ENCODE measurements at places on chromosomes 6 and 20.

DNA sequence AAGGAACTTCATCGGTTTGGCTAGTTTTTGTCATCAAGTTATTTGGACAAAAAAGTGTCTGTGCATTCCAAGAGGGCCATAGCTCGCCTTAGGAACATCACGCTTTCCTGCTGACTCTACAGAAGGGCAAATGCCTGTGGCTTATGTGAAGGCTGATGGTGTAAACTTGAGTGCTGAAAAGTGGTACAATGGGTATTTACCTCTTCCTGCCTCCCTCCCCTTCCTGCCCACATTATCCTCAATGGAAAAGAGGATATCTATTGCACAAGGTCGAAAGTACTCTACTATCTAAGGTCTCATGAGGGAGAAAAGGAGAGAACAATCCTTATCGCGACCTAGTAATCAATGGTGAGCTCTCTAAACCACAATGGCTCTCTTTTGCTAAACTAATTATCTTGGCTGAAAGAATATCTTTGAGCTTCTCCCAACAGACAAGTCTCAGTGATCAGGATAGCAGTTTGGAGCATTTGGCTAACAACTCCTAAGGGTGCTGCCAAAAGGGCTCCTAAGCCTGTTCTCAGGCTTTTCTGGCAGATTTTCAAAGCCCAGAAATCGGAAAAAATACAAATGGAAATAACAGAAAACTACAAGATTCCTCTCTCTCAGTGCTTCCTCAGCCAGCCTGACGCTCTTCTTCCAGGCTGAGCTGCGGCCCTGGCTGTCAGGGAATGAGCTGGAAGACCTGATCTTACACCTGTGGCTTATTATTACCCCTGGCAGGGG is 42.6 kb upstream of the ENPP1 start:
- no peak overlapping the region for H3K4me3 ChIP-seq
- H3K36me3 ChIP-seq = no peaks in the 10 kb centered on the region
- no peak for DNase-seq
- no peaks in the 10 kb centered on the region for H3K4me1 ChIP-seq
- H3K27ac ChIP-seq = no peak overlapping the region
- H3K27me3 ChIP-seq = no peaks in the 10 kb centered on the region

DNA sequence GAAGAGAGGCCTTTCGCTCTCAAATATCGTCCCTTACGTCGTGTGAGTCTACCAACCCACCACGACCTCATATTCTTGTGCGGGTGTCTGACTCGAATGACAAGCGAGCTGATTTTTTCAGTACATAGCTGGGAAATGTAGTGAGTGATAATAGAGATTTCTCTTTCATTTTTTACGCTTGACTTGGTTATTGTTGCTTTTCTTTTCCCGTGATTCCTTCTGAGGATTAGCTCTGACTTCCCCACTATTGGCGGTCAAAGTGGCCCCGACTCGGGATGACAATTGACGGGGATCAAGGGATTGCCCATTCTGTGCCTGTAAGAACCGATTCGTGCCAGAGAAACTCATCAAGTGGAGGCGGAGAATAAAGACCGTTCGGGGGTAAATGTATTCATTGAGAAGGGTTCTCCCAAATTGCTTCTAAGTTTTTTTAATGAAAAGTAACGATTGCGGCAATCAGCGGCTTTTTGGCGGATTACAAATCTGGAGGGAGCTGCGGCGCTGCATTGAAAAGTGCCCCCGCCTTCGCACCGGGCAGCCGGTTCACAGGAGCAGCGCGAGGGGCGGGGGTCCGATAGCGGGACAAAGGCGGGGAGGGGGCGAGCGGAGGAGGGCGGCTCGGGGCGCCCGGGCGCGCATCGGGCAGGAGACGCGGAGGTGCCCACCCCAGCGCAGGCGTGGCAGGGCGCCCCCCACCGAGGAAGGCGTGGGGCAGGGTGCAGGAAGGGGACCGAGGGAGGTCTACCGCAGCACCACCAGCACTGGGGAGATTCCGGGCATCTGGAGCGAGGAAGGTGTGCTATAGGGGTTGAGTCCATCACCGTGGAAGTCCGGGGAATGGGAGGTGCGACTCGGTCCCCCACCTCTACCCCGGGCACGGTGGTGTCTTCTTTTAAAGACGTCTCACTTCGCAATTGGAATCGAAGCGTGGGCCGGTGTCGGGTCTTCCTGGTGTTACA is 44.5 kb upstream of the OSTM1 start:
- H3K27me3 ChIP-seq = peaks cover 97% of the 10 kb centered on the region
- no peak for DNase-seq
- peaks cover 17% of the 10 kb centered on the region for H3K4me1 ChIP-seq

GRCh38 chr6:14079971-14080370 is 37.6 kb upstream of the CD83 start:
- H3K4me3 ChIP-seq = no peak overlapping the region
- H3K4me1 ChIP-seq = no peaks in the 10 kb centered on the region
- no peak overlapping the region for H3K27ac ChIP-seq
- H3K27me3 ChIP-seq = no peaks in the 10 kb centered on the region

GRCh38 chr20:10906834-10907233 is 233.0 kb upstream of the JAG1 start:
- no peak overlapping the region for H3K27ac ChIP-seq
- no peaks in the 10 kb centered on the region for H3K27me3 ChIP-seq
- DNase-seq = no peak
- H3K4me1 ChIP-seq = no peaks in the 10 kb centered on the region
- no peak overlapping the region for H3K4me3 ChIP-seq
- H3K36me3 ChIP-seq = no peaks in the 10 kb centered on the region

DNA sequence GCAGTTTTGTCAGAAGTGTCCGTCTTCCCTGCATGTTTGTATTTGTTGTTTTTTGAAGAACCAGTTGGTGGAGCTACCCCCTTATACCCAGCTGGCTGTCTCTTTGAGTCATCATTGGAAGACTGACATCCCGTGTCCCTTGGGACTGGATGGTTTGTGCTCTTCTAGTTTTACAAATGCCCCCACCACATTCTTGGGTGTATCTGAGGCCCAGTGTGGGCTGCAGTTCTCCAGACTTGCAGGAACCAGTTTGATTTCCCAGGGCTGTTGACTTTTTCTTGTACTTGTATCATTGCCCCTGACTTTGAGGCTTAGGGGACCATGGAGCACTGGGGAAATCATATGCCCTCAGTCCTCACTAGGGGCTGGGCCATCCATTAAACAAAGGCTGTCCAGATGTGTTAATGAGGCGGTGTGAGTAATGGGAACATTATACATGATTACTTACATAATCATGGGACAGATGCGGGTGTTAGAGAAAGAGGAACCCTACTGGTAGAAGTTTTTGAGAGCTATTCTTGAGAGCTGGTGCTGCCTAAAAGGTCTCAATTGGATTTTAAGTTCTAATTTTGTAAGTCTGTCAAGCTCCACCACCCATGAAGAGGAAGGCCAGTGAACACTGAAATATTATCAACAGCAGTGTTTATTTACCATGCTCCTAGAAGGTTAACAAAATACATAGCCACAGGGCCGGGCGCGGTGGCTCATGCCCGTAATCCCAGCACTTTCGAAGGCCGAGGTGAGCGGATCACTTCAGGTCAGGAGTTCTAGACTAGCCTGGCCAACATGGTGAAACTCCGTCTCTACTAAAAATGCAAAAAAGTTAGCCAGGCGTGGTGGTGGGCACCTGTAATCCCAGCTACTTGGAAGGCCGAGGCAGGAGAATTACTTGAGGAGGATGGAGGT is 8.5 kb downstream of the JARID2 start:
- H3K4me1 ChIP-seq = peaks cover 8% of the 10 kb centered on the region
- H3K4me3 ChIP-seq = no peak overlapping the region

GRCh38 chr6:63434943-63435342 is 115.2 kb upstream of the LGSN start:
- no peak overlapping the region for H3K27ac ChIP-seq
- no peaks in the 10 kb centered on the region for H3K4me1 ChIP-seq
- H3K4me3 ChIP-seq = no peak overlapping the region
- H3K36me3 ChIP-seq = no peaks in the 10 kb centered on the region
- no peaks in the 10 kb centered on the region for H3K27me3 ChIP-seq
- DNase-seq = no peak

- H3K27me3 ChIP-seq = no peaks in the 10 kb centered on the region
- no peaks in the 10 kb centered on the region for H3K4me1 ChIP-seq
- H3K27ac ChIP-seq = no peak overlapping the region
These were observed 503.4 kb downstream of the CD109 start for GRCh38 chr6:74199215-74199915.

DNA sequence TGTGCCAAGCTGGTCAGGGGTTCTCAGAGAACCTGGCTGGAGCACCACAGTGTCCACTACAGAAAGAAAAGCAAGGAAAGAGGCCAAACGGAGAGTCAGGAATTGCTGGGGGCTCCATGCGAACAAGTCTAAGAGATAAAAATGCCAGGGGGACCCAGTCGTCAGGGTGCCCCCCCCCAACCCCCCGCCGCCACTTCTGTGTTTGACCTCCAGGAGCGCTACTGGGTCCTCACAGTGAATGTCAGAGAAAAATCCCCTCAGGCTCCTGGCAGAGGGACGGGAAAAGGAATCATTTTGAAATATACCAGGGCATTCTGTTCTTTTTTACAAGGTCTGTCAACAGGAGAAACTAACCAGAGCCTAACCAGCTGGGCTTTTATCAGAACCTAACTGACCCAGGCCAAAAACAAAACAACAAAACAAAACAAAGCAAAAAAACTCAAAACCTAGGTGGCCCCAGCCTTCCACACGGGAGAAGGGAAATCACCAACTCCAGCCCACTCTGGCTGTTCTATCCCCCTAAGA is 17.9 kb upstream of the NELFCD start:
- no peak overlapping the region for H3K4me3 ChIP-seq
- no peak overlapping the region for H3K27ac ChIP-seq
- no peaks in the 10 kb centered on the region for H3K4me1 ChIP-seq
- H3K36me3 ChIP-seq = no peaks in the 10 kb centered on the region
- no peak for DNase-seq

- no peak for DNase-seq
- H3K27ac ChIP-seq = no peak overlapping the region
- H3K36me3 ChIP-seq = peaks cover 28% of the 10 kb centered on the region
- no peaks in the 10 kb centered on the region for H3K4me1 ChIP-seq
- no peak overlapping the region for H3K4me3 ChIP-seq
- no peaks in the 10 kb centered on the region for H3K27me3 ChIP-seq
These were observed 42.4 kb downstream of the DHX35 start for GRCh38 chr20:39004508-39004907.

GRCh38 chr6:116139917-116140316 is 14.0 kb upstream of the COL10A1 start:
- no peaks in the 10 kb centered on the region for H3K36me3 ChIP-seq
- peak; percentile 1 for DNase-seq
- no peak overlapping the region for H3K4me3 ChIP-seq
- peaks cover 1% of the 10 kb centered on the region for H3K4me1 ChIP-seq

DNA sequence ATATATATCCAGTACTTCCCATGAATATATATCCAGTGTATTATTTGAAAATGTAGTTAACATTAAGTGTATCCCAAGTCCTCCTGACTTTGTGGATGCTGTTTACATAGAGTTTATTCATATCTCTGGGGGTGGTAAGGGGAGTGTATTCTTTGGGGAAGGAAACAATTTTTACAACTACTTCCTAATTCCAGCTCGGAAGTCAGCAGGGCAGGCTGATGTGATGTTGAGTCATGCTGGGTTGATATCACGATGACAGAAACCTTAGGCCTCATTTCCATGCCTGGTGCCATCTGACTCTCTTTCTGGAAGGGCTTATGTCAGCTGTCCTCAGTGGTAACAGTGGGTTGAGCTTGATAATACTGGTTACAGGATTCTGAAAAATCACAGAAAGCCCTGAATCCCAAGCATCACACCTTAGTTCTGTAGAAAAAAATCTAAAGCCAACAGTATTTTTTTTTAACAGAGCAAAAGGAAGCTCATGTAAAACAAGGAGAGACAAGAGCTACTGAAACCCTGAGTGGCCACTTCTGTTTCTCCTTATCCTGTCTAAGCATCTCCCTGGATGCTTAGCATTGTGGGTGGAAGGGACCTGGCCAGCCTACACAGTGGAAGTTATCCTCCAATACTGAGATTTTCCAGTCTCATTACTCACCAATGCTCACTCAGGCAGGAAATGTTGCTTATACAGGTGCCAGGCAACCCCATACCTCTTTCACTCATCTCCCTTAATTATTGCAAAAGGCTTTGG is 75.2 kb upstream of the IYD start:
- no peak overlapping the region for H3K4me3 ChIP-seq
- no peaks in the 10 kb centered on the region for H3K36me3 ChIP-seq
- DNase-seq = no peak
- H3K4me1 ChIP-seq = no peaks in the 10 kb centered on the region
- no peaks in the 10 kb centered on the region for H3K27me3 ChIP-seq

DNA sequence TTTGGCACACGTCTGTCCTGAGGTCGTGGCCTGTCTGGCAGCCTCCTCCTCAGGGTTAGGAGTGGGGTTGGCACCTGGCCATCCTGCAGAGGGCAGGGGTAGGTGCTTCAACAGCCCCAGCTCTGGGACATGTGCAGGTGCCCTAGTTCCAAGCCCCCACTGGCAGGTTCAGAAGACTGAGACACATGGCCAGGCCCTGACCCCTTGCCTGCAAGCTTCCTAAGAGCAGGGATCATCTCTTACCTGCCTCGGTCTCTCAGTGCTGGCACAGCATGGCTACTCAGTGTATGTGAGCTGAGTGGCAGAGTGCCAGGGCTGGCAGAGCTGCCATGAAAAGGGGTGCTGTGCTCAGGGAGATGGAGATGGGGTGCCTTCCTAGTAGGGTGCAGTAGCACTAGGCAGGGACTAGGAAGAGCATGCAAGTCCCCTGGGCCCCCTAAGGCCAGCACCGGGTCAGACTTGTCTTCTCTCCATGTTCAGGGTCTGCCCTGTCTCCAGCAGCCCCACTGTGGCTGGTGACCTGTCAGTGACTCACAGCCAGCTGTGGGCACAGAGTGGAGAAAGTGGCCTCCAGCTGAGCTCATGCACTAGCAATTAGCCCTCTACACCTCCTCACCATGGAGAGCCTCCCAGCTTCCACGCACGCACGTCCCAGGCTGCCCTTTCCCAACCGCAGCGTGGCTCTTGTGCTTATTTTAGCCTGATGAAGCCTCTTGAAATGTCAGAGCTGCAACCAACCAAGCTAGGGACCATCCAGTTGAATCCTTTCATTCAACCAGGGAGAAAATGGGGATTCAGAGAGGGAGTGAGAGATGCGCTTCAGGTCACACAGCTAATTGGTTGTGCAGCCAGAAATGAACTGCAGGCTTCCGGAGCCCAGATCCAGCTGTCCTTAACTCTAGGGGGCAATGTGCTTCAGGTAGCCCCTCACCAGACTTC is 116.6 kb downstream of the MRPL14 start:
- no peak for DNase-seq
- H3K27me3 ChIP-seq = no peaks in the 10 kb centered on the region
- no peak overlapping the region for H3K27ac ChIP-seq
- no peaks in the 10 kb centered on the region for H3K4me1 ChIP-seq
- peaks cover 2% of the 10 kb centered on the region for H3K36me3 ChIP-seq

GRCh38 chr6:126779331-126779730 is 339.1 kb upstream of the RSPO3 start:
- no peak for DNase-seq
- no peaks in the 10 kb centered on the region for H3K36me3 ChIP-seq
- no peak overlapping the region for H3K27ac ChIP-seq

DNA sequence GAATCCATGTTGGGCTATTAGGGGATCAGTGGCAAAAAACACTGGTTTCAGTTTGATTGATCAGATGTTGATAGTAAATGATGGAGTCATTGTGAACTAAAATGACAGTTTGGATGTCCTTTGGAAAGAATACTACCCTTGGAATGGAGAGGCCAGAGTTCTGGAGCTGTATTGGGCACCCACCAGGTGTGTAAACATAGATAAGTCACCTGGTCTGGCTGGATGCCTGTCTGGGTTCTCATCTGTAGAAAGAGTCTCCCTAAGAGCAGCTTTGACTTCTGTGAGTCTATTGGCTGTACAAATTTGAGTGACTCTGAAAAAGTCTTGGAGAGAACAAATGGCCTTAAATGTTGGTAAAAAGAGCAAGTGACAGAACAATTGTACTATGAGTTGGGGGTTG is 115.0 kb downstream of the SCP2D1 start:
- no peaks in the 10 kb centered on the region for H3K4me1 ChIP-seq
- H3K36me3 ChIP-seq = no peaks in the 10 kb centered on the region
- H3K4me3 ChIP-seq = no peak overlapping the region
- no peaks in the 10 kb centered on the region for H3K27me3 ChIP-seq
- no peak for DNase-seq

All from iPS DF 6.9 (cell line).